ENCODE measurements at places on chromosomes 13 and 19.

- no peak for DNase-seq
Observed at GRCh38 chr13:46831588-46832194, 34.7 kb upstream of the ESD start.

GRCh38 chr13:25300861-25301346 is 521 bp upstream of the NUP58 start:
- DNase-seq, result no peak

DNA sequence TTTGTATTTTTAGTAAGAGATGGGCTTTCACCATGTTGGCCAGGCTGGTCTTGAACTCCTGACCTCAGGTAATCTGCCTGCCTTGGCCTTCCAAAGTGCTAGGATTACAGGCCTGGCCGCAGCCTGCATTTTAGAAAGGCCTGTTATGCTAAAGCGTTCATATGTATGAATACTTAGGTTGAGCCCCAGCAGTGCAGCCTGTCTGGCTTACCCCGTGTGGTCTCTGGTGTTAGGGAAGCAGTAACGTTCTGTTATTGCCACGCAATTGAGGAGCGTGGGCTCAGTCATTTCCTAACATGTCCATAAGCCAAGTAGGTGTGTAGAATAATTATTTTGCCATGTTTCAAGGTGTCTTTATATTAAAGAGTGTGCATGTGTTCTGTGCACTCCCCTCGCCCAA is 14.3 kb downstream of the HNRNPM start:
- no peak for DNase-seq

DNA sequence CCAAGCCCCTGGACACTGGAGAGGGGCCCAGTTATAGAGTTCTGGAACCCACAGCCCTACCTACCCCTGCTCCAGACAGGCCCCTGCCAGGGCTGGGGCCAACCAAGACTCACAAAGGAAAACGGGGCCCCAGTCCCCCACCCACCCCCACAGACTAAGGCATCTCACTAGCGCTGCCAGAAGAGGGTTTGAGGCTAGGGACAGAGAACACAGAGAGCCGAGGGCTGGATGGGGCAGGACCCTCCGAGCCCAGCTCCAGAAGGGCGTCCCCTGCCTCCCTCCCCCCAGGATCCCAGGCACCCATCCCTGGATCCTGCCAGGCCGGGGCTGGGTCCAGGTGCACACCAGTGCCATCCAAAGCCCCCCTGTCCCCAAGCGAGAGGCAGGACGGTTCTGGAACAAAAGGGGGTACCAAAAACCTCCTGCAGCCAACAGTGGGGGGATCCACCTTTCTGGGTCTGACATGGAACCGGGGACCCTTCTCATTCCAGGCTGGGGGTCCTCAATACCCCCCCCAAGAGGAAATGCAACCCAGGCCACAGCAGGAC is 4.4 kb upstream of the REXO1 start:
- DNase-seq, result no peak

DNA sequence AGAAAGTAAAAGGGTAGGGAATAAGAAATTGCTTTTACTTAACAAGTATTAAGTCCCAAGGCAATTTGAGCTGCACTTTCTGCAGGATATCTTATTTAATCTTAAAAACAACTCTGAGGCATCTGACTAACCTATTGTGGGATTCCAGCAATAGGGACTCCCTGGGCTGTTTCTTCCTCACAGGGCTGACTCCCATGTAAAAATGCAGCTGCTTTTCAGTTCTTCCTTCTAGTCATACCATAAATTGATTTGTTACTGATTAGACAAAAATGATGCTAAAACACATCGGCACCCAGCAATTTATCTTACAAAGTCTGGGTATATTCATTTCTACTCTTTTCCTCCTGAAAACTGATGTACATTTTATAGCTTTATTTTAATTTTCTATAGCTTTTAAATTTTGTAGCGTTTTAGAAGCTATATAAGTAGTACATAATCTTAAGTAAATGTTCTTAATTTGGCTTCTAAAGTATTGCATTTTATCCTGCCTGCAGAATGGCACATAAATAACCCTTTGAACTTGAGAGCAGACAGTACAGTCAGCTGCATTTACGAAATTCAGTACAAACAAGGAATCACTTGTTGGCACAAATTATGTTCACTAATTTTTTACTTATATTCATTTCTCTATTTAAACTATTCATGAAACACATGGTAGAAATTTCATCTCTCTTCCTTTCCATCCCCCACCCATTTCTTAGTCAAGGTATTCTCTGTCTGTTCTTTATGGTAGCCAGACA is 102.4 kb upstream of the FRY start:
- no peak for DNase-seq

DNA sequence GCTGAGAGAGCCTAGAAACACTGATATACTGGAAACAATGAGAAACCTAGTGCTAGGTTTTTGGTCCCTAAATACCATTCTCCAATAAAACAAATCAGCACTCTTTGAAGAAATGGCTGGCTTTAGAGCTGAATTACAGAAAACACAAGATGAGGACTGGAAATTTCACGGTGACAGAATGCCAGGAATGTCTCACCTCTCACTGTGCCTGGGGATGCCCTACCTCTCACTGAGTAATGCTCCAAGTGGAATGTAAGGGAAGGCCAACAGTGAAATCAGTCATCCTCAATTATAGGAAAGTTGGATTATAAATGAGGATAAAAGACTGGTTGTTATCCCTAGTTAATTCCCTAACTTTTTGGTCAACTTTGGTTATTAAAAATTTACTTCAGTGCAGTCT is 259.0 kb downstream of the NALCN start:
- DNase-seq, result no peak

DNA sequence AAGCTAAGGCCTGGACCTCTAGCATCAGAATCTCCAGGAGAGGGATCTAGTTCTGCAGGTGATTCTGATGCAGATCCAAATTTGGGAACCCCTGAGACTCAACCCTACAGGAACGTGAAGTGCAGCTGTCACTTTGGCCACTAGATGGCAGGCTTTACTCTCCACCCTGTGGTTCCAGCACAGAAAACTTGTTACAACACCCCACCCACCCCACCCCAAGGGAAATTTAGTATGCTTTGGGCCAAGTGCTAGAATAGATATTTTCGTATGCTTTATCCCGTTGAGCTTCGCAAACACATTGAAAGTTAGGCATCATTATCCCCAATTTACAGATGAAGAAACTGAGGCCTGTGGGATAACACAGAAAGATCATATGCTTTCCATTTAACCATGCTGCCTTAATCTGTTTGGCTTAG is 232.0 kb downstream of the B3GLCT start:
- peak; percentile 15 for DNase-seq

DNA sequence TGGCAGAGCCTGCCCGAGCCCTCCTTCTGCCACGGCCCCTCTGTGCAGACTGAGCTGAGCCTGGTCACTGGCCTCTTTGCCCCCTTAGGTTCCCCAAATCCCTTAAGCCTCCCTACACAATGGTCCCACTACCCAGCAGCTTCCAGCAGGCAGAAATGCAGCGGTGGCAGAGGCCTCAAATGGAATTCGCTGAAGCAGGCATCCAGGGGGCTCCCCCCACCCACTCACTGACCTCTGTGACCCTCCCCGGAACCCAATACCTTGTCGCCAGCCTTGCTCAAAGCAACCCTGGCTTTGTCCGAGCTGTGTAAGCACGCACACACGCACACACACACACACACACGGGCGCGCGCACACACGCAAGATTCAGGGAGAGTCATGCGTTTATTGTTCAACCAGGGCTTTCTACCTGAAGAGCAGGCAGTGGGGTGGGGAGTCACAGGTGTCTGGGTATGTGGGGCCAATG is at the start of gene LIM2:
TSS of gene LIM2 (minus strand) at position 51 of the 466 bp plus-strand sequence. CDS start 531 bp downstream, outside the sequence.
- DNase-seq, result no peak

- DNase-seq, result no peak
Observed at GRCh38 chr13:96996886-96997285, 2.6 kb upstream of the OXGR1 start.

DNA sequence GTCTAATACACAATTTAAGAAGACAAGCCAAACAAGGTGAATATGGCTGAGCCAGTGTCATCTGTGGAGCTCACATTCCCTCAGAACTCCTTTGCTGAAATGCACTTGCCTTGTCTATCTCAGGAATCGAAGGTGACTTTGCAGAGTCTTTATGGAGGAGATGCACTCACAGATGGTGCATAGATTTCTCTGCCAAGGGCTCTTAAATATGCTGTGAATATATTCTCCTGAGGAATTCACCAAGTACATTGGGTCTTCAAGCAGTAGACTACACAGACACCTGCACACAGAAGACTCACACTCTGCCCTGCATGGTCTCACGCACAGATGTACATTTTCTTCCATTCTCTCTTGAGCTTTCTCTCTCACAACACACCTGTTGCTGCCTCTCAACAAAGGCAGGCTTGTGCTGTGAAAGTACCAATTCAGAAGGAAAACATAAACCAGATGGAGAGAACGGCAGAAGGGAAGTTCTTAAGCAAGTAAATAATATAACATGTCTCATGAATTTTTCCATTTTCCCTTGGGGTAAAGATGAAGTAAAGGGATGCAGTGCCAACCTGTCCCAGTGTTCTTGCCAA is 174.7 kb downstream of the DLEU7 start:
- no peak for DNase-seq

DNA sequence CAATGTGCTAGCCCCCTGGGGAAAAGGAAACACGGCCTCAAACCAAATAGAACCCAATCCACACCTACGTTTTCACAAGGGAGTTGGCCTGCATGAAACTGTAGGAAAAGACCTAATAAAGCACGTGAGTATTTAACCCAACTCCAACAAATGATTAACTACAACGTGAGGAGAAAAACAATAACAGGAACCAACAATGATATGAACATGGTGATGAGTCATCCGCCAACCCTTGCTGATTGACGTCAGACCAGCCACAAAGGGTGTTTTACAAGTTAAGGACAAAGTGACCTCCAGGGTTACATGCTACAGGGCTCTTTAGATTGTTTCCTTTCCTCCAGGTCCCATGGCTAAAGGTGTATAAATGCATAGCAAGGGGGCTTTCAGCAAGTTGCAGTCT is 460.5 kb downstream of the COG6 start:
- DNase-seq, result no peak

DNA sequence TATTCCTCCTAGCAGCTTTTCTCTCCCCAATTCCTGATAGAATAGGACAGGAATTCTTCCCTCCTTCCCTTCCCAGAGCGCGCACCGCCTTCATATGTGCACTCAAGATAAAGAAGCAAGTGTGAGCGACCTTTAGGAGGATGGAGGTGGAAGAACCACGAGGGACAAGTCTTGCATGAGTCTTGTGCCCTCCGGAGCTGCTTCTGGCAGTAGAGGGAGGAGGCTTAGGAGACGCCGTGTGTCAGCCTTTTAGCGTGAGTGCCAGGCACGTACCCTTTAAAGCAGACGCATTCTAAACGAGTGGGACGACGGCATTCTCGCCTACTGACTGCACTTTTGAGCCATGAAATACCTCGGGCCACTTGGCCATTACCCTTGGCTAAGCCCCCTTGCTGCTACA is 95.4 kb upstream of the RAP2A start:
- no peak for DNase-seq

GRCh38 chr13:84077271-84077670 is 195.0 kb upstream of the SLITRK1 start:
- DNase-seq, result no peak

- DNase-seq, result no peak
Observed at GRCh38 chr13:90717451-90717936, 630.0 kb upstream of the MIR17HG start.

- DNase-seq, result no peak
Observed at GRCh38 chr13:27354379-27354778, 70.0 kb upstream of the GTF3A start.

- DNase-seq, result no peak
Observed at GRCh38 chr19:56124578-56124977, 3.5 kb upstream of the ZNF787 start.

DNA sequence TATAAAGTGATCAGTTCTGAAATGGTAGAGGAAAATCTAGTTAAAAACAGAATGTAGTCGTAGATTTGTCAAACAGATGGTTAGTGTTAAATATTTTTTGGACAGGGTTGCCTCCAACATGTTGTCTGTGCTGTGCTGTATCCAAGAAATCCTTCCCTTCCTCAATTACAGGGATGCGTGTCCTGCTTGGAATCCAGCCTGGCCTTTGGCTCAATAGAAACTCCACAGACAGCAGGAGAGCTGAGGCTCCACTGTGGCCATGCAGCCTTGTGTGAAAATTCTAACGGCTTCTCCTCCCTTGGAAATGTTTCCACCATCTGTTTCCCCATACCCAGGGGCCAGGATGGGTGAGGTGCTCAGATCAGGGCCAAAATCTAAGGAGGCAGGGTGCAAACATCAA is 67.7 kb upstream of the USP29 start:
- no peak for DNase-seq
